GM04504 (cell line): ENCODE measurements at places on chromosomes 11 and 22.
A peak's percentile ranks its signal among the peaks of the same experiment; 100 is the strongest.

GRCh38 chr22:35312198-35313059 lies 12.7 kb downstream of the TOM1 start:
- peak; percentile 63 for DNase-seq

DNA sequence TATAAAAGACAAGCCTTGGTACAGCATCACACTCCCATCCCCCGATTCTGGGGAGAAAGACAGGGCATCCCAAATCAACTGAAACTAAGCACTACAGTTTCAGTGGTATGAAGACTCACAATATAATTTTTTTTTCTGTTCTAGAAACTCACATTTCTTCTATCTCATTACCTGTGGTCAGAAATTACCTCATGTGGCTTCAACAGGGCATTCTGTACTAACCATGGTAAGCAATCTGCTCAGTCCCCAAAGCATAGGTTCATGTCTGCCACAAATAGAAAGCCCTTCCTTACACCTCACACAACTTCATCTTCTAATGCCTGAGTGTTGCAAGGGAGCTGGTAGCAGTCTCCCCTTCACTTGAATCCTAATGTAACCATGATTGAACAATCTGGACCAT lies 147.4 kb upstream of the POU2AF2 start:
- no peak for DNase-seq

DNA sequence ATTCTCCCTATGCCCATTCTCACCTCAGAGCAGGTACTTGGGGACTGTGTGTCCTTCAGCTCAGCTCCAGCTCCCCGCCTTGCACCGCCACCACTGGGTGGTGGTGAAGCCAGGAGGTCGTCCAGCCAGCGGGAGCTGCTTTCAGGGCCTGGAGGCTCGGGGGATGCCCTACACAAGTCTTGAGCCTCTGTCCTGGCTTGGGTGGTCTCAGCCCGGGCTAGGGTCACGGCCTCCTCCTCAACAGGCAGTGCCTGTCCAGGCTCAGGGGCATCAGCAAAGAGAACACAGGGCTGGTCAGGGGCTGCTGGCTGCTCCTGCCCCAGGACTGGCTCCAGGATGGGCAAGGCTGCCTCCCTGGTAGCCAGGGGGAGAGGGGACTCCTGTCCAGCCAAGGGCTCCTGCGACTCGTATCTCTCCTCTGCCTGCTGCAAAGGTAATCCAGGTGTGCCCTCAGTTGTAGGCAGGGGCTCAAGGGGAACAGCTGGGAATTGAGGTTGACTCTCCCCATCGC lies 12.2 kb downstream of the TNKS1BP1 start:
- DNase-seq, result no peak

GRCh38 chr11:128697645-128698174 lies 3.8 kb downstream of the FLI1 start:
- DNase-seq, result no peak

- DNase-seq, result no peak
These were observed 35.4 kb upstream of the SERPIND1 start for GRCh38 chr22:20738394-20739089.

GRCh38 chr22:49229483-49230193 lies 598.0 kb downstream of the BRD1 start:
- DNase-seq, result no peak

DNA sequence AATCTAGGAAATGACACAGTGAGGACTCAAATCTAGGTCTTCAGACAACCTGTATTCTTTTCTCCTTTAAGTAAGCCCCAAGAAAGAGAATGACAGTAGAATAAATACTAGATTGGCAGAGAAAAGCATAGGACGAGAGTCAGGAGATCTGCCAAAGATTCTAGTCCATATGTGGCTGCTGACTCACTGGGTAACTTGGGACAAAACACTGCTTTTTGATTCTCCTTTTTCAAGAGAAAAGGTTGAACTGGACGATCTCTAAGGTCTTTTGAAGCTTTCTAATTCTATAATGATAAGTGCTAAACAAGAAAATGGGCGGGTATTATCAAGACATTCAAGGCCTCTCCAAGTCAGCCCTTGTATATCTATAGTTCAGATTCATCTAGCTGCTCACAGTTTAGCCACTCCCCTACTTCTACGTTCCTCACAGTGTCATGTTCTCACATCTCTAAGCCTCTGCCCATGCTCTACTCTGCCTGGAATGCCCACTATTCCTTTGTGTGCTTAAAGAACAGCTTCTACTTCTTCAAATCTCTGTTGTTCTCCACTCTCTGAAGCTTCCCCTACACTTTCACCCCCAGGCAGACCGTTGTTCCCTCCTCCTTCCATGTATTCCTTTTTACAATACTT lies 53.0 kb downstream of the RELT start:
- no peak for DNase-seq

- no peak for DNase-seq
These were observed 439.1 kb downstream of the METTL15 start for GRCh38 chr11:28547321-28547741.

GRCh38 chr11:125690006-125690405 lies 9.4 kb upstream of the ACRV1 start:
- DNase-seq, result no peak

DNA sequence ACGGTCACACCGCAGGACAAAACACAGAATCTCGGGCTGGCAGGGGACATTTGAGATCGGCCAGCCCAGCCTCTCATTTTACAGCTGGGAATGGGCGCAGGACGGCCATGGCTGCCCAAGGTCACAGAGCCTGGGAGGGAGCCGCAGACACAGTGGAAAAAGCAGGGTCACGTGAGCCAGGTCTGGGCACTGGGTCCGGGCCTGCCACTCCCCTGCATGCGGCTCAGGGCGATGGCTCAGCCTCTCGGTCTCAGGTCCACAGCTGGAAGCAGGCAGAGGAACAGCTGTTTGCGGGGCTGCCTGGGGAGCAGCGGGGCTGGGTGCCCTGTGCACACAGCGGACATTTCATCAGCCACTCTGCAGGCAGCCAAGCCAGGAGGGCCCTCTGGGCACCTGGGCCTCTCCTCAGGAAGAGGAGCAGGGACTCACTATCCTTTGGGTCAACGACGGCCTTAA lies 10.4 kb upstream of the PPARA start:
- no peak for DNase-seq

DNA sequence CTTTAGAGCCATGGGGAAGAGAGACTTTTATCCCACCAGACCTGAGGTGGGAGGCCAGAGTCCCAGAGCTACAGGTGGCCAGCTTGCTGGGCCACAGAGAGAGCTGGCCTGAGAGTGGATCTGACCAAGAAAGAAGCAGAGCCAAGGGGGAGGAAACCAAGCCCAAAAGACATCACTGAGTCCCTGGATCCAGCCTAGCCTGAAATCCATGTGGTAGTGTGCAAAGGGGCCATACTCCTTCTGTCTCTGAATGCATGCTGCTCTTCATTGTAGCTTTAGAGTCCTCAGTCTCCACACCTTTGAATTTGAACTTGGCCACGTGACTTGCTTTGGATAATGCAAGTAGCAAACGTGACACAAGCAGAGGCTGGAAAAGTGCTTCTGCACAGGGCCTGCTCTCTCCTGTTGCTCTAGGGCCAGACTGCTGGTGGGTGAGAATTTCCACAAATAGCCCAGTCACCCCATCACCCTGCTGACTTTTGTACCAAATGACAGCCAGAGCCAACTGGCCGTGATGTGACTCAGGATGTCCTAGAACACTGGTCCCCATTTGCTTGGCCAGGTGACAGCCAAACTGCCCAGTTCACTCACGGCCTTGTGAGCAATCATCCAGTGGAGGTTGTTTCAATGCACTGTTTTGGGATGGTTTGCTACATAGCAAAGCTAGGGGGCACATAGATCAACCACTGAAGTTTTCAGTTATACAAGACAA lies 93.6 kb downstream of the DHCR7 start:
- no peak for DNase-seq

DNA sequence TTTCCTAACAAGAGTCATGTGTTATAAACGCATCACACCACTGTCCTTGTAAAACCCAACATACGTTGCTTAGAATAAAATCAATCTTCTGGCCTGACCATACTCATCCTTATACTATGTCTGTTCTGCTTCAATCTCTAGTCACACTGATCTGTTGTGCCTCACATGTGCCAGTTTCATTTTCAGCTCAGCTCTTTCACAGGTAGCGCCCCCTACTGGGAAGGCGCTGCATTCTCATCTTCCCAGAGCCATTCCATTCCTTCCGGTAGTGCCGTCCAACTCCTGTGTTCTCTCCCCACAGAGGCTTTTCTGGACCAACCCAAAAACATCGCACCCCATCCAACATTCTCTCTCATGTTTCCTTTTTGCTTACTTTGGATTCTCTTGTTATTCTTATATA lies 22.2 kb downstream of the CASP5 start:
- DNase-seq, result no peak

GRCh38 chr22:37400719-37401118 lies 26.6 kb downstream of the ELFN2 start:
- no peak for DNase-seq
